Activated CD8-positive, alpha-beta memory T cell treated with anti-CD3 and anti-CD28 coated beads, Interleukin-2, amount 50 U/mL, for 4 hours (primary cell): ENCODE measurements at places on chromosomes 5 and 9.
A peak's percentile ranks its signal among the peaks of the same experiment; 100 is the strongest.

- DNase-seq, result no peak
Observed at GRCh38 chr5:173869316-173869715, 18.8 kb upstream of the CPEB4 start.

DNA sequence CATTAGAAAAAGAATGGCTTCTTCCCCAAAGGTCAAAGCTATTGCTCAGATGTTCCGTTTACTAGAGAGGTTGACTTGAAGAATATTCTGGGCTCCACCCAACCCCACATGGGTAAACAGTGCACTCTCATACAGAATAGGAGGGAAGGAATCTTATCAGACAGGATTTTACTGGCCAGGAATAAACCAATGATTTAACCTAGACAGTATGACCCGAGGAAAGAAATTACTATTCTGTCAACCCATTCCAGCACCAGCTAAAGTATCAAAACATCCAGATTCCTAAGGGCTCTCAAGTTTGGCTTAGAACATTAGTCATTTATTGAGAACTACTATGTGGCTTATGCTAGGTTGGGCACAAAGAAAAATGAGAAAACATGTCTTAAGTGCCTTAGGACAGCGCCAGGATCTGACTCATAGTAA lies 493.6 kb upstream of the KLF4 start:
- no peak for DNase-seq

DNA sequence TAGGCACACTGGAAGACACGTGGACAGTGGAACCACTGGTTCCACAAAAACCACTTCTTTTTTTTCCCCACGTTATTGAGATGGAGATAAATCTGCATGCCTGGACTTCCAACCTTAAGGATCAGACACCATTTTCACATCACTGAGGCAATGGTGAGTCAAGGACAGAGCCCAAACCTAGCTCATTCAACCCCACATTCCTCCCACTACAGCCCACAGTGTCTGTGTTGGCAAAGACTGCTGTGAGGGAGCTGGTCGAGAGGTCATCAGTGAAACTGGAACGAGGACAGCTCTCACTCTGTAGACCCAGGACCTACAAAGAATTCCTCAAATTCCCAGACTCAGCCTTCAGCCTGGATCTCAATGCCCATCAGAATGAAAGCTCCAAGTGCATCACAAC lies 74.8 kb downstream of the ABCA1 start:
- DNase-seq, result no peak

DNA sequence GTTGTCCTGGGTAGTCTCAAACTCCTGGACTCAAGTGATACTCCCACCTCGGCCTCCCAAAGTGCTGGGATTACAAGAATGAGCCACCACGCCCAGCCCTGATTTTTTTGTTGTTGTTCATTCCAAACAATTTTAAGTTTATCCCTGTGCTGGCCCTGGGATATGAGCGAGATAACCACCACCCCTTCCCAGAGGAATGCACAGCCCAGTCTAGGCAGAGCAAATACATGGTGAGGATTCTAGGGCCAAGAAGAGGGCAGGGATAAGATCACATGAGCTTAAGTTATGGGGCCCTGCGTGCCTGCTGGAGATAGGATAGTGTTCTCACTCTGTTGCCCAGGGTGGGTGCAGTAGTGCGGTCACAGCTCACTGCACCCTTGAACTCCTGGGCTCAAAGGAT lies 21.0 kb upstream of the TOR1B start:
- no peak for DNase-seq

DNA sequence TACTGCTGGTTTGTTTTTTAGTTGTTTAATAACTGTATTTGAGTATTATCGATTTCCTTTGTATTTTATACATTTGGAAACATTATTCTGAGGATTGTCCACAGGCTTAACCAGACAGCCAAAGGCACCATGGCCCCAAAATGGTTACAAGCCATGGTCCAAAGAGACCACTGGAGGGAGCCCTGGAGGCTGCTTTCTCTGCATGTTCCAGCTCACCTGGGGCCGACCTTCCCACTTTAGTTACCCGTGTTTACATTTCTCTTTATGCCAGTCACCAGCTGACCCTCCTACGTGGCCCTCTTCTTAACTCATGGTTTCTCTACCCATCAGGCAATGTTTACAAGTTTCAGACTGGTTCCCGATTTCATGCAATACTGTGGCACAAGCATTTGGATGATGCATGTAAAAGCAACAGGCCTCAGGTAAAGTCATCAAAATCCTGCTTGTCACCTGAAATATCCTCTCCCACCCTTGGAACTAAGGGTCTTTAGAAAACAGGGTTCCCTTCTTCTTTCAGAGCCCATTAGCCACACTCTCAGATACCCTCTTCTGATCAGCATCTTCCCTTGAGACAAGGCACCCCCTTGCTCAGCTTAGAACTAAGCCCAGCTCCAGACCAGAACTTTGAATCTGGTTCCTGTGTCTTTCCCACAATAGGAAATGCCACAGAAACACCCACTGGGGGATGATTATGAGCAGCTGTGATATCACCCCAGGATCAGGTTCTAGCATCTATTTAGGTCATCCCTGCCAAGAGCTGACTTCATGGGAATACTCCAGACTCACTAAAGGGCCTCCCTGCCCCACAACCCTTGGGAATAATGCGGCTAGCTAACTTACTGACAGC lies 49.9 kb upstream of the GARNL3 start:
- peak; percentile 59 for DNase-seq

DNA sequence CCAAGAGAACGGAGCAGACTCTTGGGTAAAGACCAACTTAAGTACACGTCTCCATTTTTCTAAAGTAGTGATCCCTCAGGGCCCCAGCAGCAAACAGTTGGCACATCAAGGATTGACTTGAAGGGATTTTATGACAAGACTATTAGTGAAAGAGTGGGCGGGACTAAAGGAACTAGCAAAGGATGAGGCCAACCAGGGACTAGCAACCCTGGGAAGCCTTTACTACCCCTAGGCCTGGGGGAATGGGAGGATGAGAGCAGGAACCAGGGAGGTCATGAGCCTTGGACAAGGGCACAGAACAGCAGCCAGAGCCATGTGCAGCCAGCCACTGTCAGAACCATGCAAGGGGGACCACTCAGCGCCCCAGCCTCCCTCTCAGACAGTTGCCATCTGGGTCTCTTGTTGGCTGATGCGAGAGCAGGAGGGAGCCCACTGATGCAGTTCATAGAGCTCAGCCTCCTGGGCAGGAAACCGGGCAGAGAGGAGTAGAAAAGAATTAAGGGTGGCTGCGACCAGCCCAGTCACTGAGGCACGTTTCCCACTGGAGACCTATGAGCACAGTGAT lies 28.1 kb downstream of the TGFBI start:
- no peak for DNase-seq

DNA sequence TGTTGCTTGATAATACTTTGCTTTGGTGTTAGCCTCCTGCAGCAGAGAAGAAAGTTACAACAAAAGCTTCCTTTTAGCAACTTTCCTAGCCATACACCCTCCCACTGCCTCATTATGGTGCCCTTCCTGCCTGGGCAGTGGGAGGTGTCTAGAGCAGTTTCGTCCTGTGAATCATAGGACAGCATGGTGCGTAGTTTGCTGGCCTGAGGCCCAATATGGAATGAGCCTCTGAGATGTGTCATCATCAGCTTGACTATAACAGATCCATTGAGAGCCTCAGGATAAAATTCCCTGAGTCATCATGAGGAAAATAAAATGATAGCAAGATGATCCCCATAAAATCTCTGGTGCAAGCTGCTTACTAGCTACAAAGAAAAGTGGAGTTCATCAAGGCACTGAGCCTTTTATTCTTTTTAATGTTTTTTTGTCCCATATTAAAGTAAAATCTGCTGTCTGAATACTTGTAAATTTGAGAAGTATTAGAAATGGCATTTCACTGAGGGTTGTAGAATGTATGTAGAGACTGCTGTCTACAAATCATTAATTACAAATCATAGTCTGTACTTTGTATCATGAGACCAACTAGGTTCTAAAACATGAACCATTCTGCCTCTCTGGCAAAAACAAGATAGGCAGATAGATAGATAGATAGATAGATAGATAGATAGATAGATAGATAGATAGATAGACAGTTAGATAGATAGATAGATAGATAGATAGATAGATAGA lies 303.0 kb upstream of the PDE4D start:
- no peak for DNase-seq

- peak; percentile 65 for DNase-seq
Observed at GRCh38 chr5:131379723-131380122, 115.9 kb downstream of the CDC42SE2 start.

- DNase-seq, result no peak
Observed at GRCh38 chr5:16744164-16744880, 127.5 kb upstream of the RETREG1 start.

- no peak for DNase-seq
Observed at GRCh38 chr9:113179839-113180238, 29.0 kb downstream of the SLC31A2 start.

DNA sequence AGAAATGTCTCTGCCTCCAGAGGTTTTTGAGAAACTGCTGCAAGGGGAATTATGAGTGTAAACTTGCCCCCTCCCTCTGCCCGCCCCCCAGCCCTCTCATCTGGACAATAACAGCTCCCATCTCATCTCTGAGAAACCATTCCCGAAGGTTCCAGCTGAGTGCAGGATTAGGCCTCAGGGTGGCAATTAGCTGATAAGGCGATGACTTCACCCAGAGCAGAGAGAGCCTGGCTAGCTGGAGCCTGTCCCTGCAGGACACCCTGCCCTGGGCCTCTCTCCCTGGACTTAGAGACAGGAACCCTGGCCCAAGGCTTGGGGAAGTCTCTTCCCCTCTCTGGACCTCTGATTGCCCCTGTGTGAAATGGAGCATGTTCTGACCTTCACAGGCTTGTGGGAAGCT lies 45.7 kb upstream of the HAND1 start:
- no peak for DNase-seq

- DNase-seq, result no peak
Observed at GRCh38 chr5:73137563-73138530, 17.5 kb downstream of the TMEM171 start.

DNA sequence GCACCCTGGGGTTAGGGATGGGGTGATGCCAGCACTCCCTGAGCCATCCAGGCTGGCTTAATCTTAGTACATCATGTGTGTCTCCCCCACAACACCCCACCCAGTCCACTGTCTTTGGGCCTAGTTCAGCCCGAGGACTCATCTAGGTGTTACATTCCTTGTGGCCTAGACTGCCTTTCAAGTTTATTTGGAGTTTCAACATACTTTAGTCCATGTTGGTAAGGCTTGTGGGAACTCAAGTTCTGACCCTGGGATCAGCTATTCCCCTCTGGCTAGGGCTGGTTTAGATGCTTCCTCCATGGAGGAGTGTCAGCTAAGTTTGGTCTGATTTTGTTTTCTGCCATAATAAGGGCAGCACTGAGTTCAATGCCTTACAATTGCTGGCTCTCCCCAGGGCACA lies 302.4 kb downstream of the SMARCA2 start:
- DNase-seq, result no peak

GRCh38 chr5:135602882-135603721 lies 24.3 kb upstream of the CXCL14 start:
- DNase-seq, result no peak

DNA sequence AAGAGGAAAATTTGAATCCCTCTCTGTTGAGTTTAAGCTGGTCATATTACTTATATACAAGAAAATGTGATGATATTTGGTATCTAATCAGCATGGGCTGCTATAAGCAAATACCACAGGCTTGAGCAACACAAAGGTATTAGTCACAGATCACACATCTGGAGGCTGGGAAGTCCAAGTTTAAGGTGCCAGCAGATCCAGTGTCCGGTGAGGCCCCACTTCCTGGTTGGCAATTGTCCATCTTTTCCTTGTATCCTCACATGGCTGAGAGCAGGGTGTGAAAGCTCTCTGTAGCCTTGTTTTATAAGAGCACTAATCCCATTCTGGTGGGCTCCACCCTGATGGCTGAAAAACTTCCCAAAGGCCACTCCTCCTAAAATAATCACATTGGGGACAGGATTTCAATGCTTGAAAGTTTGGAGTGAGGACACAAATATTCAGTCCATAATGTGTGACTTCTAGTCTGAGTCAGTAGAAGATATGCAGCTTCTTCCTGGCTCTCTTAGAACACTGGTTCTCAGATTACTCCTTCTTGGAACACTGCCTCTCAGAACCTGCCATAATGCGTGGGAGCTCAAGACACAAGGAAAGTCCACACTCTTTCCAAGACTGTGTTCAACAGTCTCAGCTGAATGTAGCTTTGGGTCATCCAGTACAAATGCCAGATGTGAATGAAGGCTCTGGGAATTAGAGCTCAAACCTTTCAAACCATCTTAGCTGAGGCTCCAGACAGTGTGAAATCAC lies 124.1 kb downstream of the PRDM9 start:
- no peak for DNase-seq

GRCh38 chr9:14300040-14300439 lies 13.9 kb downstream of the NFIB start:
- no peak for DNase-seq

DNA sequence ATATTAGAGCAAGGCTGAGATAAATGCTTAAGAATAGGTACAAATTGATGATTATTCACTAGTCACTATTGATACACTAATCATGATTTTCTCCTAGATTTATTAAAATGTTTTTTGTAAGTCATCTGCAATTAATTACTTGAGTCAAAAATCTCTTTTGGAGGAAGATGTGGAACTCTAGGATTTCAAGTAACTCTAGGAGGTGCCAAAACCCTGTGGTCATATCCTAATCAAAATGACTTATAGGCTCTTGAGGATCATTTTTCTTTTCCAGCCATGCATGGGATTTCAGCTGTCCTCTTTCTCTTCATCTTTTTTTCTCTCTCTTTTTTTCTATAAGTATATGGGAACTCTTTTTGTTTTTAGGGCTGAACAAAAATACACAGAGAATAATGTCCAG lies 141.8 kb upstream of the CD180 start:
- DNase-seq, result no peak

DNA sequence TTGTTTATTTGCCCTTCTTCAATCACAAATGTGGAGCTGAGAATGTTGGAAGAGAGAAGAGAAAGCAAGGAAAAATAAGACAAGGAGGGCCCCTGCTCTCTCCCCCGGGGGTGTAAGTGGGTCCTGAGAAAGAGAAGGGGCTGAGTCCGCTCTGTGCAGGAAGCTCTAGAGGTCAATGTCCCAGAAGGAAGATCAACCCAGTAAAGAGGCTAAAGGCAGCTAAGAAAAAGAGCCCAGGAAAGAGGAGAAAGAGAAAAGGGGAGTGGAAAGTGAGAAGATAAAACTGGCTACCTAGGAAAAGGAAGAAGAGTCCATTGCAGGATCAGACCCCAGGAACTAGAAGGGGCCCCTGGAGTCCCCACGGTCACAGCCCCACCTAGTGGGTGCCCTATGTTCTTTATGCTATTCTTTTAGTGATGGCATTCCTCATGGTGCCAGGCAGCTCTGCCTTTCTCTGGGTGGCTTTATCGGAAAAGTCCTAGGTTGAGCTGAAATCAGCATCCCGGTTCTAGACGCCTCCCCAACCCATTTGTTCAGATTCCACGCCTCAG lies 583.4 kb downstream of the ACTL7B start:
- no peak for DNase-seq

GRCh38 chr9:113992994-113993393 lies 85.1 kb downstream of the AMBP start:
- DNase-seq, result no peak

- DNase-seq, result peak; percentile 38
Observed at GRCh38 chr5:80408484-80409366, 861 bp downstream of the ZFYVE16 start.

- DNase-seq, result no peak
Observed at GRCh38 chr5:159864885-159865691, 51.2 kb upstream of the ADRA1B start.

- peak; percentile 83 for DNase-seq
Observed at GRCh38 chr5:175478384-175479124, at the start of gene SFXN1. Gene SFXN1, plus strand, starts transcription at chr5:175478560. Its CDS starts 13,544 bp downstream, at chr5:175492104.

- no peak for DNase-seq
Observed at GRCh38 chr5:88404405-88404804, 135.8 kb upstream of the TMEM161B start.
